ENCODE measurements at places on chromosomes 2 and 18.

DNA sequence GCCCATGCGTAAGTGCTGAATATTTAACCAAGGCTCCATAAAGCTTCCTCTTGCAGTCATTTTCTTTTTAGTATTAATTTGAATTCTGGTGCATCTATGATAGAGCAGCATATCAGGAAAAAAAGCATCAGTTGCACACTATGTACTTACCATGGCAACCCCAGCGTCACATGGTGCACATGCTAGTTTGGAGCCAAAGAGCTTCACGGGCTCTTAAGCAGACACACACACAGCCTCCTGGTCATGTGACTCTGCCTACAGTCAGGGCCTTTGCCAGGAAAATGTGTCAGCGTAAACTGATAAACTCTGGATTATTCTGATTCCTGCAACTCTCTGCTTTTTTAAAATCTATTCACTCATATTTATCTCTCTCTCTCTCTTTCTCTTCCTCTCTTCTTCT is 30.2 kb downstream of the NYAP2 start:
- DNase-seq: no peak

- no peak for DNase-seq
Measured at GRCh38 chr18:6644836-6645627, 84.5 kb upstream of the ARHGAP28 start.

DNA sequence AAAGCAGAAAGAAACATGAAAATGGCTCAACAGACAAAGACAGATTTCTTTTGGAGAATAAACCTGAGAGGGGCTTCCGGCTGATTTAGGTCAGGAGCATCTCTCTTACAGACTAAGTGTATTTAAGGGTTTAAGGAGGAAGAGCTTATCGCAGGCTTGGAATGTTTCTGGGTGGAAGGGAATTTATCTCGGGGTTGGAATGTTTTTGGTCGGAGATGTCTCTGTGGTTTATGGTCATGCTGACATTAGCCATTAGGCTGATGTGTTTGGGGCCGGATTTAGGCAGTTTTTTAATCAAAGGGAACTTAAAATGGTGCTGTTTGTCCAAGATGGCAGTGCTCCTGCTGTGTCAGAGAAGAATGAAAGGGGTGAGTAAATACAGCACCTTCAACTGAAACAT is 14.4 kb upstream of the PSMA8 start:
- no peak for DNase-seq

- no peak for DNase-seq
Measured at GRCh38 chr18:48735080-48735676, 196.3 kb downstream of the CTIF start.

GRCh38 chr2:134256956-134257355 is 3.1 kb downstream of the MGAT5 start:
- DNase-seq: no peak

- DNase-seq: no peak
Measured at GRCh38 chr2:159148901-159149300, 137.6 kb downstream of the WDSUB1 start.

DNA sequence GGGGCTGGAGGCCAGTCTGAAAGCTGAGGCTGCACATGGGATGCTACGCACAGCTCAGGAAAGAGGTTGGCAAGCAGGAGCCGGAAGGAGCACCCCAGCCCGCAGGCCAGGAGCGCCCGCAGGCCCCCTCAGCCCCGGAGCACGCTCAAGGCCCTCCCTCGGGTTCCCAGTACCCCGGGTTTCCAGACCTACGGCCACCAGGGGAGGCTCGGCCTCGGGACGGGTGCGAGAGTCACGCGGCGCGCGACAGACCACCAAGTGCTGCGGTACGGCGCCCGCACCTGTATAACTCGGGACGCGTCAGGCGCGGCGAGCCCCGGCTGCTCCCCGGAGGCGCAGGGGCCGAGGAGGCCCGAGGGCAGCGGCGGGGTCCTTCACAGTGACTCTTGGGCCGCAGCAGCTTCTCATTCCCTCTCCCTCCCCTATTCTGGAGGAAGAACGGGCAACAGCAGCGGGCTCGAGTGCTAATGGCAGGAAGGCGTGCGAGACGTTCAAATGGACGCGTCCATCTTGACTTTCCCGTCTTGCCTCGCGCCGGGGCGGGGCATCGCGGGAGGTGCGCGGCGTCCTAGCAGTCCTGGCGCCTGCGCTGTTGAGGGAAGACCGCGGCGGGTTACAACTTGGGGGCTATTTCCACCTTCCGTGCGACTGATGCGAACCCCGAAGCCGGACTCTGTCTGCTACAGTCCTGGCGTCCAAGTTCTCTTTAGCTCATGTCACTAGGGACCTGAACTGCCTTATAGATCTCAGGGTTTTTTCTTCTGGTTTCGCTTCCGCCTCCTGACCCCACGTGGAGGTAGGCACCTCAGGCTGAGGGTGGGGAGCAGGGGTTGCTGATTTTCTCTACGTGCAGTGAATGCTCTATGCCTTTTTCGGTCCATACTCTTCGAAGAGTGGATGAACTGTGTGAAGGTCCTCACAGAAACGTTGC is at the start of gene ANAPC1:
Gene ANAPC1, minus strand, starts transcription at position 533 of the 931 bp plus-strand sequence. CDS start 3,368 bp downstream, outside the sequence.
- peak; percentile 96 for DNase-seq

GRCh38 chr2:108145557-108146326 is 94.0 kb upstream of the SULT1C3 start:
- DNase-seq: no peak

DNA sequence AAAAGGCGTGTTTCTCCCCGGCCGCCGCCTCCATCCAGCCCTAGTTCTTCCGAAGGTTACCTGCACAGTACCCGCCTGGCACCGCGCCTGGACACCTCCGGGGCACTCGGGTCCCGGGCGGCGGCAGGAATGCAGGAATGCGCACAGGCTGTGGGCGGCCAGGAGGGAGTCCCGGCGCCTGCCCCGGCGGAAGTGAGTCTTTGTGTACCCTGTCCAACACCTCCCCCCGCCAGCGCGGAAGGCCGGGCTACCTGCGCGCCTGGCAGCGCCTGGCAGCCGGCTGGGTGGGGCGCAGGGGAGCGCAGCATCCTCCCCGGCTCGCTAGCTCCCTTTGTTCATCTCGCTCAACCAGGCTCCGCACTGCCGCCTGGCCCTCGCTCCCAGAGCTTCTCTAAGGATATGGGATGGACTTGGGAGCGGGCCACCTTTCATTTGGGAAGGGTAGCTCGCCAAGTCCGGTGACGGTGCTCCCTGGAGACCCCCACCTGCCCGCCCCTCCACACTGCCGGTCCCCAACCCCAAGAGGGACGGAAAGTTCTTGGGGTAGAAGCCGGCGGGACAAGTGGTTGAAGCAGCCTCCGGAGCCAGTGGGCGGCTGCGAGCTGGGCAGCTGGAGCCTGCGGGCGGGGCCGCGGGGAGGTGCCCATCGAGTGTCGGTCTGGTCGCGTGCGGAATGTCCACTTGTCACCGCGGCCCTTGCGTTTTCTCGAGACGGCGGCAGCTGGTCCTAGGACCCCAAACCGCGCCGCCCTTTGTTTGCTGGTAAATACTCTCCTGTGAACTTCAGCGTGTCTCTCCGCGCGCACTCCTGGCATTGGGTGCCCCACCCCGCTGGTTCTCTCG is 1.2 kb upstream of the ST6GAL2 start:
- no peak for DNase-seq

DNA sequence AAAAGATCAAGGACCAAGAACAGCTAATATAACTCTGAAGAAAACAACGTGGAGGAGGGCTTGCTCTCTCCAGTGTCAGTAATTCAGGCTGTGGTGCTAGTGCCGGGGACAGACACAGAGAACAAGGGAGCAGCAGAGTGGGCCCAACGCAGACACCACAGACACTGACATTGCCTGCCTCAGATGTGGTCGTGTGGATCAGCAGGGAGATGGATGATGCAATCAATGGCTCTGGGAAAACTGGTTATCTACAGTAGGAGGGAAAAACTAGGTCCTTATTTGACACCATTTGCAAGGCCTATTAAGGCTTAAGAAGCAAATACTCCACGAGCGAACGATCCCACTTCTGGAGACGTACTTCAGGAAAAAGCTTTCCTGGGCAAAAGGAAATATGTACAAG is 36.1 kb downstream of the HDLBP start:
- no peak for DNase-seq

- DNase-seq: peak; percentile 86
Measured at GRCh38 chr18:79643054-79643984, 36.3 kb upstream of the CTDP1 start.

GRCh38 chr2:54053830-54054229 is 61.6 kb upstream of the ACYP2 start:
- DNase-seq: no peak

- no peak for DNase-seq
Measured at GRCh38 chr2:236769981-236770671, 200.5 kb downstream of the ACKR3 start.

GRCh38 chr2:69535817-69536241 is 98.6 kb upstream of the NFU1 start:
- no peak for DNase-seq

GRCh38 chr18:57915865-57916582 is 112.9 kb upstream of the ATP8B1 start:
- no peak for DNase-seq

- no peak for DNase-seq
Measured at GRCh38 chr2:170073288-170073687, 104.7 kb upstream of the MYO3B start.

- DNase-seq: no peak
Measured at GRCh38 chr2:118121101-118121500, 32.8 kb downstream of the INSIG2 start.
